ENCODE measurements at places on chromosomes 6 and 20.
A peak's percentile ranks its signal among the peaks of the same experiment; 100 is the strongest.

- no peak for DNase-seq
These were observed 12.8 kb downstream of the TPD52L2 start for GRCh38 chr20:63877755-63878470.

DNA sequence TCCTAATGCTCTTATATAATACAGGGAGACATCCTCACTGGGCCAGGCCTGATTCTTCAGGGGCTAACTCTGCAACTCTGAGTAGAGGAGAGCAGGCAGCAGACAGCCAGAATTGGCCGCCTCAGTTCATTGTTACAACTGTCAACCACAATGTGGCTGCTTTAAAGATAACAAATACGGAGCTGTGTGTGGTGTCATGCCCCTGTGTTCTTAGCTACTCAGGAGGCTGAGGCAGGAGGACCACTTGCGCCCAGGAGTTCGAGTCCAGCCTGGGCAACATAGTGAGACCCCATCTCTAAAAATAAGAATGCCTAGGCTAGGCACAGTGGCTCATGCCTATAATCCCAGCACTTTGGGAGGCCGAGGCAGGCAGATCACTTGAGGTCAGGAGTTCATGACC, 34.3 kb downstream of the CEP250 start:
- DNase-seq = no peak

- no peak for DNase-seq
These were observed 77.5 kb upstream of the MRPS10 start for GRCh38 chr6:42295181-42295580.

DNA sequence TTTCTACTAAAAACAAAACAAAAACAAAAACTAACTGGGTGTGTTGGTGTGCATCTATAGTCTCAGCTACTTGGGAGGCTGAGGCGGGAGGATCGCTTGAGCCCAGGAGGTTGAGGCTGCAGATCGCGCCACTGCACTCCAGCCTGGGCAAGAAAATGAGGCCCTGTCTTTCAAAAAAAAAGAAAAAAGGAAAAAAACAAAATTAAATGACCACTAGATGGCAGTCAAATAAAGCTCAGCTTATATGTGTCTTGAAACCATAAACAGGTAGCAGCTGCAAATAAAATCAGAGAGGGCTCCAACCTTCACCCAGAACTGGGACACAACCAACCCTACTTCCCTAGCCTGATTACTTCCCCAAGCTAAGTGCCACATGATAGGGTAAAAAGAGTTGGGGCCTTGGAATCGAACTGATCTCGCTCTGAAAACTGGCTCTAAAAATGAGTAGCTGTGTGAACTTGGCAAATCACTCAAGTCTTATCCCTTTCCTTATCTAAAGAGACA, 67.1 kb upstream of the ADGRF4 start:
- DNase-seq = no peak

- no peak for DNase-seq
These were observed 62.8 kb upstream of the SCP2D1 start for GRCh38 chr20:18750735-18751134.

GRCh38 chr6:33692760-33693158, 18.7 kb downstream of the UQCC2 start:
- peak; percentile 20 for DNase-seq

GRCh38 chr6:2497922-2498623, 252.6 kb downstream of the MYLK4 start:
- DNase-seq = no peak

- no peak for DNase-seq
These were observed 24.5 kb downstream of the MAP3K5 start for GRCh38 chr6:136767570-136768309.

- DNase-seq = no peak
These were observed 44.7 kb upstream of the DEK start for GRCh38 chr6:18309046-18309445.
